ENCODE measurements at places on chromosomes 7 and 10.

GRCh38 chr10:126247446-126247975 lies 140.8 kb downstream of the ADAM12 start:
- DNase-seq, result no peak

GRCh38 chr7:44311561-44312495 lies 13.6 kb downstream of the CAMK2B start:
- DNase-seq, result no peak

DNA sequence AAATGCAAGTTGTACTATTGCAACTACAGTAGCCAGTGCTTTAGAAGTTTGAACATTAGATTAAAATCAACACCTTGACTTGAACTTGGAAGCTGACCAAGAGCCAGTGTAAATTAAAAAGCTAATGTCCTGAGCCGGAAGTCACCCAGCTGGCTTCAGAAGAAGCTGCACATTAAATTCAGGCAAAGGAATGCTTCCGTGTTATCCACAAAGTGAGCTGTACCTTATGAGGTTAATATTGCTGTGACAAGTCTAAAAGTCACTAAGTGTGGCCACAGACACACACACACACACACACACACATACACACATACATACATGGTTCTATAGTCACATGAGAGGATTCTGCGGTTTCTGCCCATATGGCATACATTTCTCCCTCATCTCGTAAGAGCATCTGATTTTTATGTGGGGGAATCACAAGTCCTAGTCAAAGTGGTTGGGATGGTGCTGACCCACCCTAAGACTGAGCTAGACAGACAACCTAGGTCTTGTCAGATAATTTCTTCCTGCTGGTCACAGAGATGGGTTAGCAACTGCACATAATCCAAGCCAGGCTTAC lies 612.9 kb downstream of the SORCS1 start:
- DNase-seq, result no peak

- DNase-seq, result no peak
Measured at GRCh38 chr10:52313933-52314821, at the start of gene DKK1. TSS of gene DKK1 (plus strand) at chr10:52314281. CDS start at chr10:52314435, 154 bp downstream.

GRCh38 chr7:7002418-7003062 lies 176.5 kb upstream of the CCZ1B start:
- no peak for DNase-seq

- DNase-seq, result no peak
Measured at GRCh38 chr7:149819141-149819960, 18.8 kb upstream of the ZNF862 start.

- DNase-seq, result no peak
Measured at GRCh38 chr7:130274296-130274695, 7.6 kb downstream of the CPA2 start.

GRCh38 chr10:122243550-122243949 lies 27.5 kb upstream of the BTBD16 start:
- DNase-seq, result no peak

DNA sequence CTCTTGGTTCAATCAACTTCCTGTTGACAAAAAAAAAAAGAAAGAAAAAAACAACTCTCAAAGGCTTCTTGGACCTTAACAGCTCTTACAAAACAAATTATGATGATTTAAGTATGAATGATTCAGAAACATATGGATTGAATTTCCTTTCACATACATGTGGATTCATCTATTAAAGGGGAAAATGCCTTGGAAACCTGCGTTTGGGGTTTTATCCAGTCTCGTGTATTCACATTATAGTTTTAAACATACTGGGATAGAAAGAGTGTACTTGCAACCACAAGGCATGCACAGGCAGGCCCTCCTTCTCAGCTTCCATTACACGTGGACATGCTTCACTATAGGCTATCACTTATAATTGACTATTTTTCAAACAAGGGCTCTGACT lies 286.7 kb downstream of the INHBA start:
- DNase-seq, result no peak

DNA sequence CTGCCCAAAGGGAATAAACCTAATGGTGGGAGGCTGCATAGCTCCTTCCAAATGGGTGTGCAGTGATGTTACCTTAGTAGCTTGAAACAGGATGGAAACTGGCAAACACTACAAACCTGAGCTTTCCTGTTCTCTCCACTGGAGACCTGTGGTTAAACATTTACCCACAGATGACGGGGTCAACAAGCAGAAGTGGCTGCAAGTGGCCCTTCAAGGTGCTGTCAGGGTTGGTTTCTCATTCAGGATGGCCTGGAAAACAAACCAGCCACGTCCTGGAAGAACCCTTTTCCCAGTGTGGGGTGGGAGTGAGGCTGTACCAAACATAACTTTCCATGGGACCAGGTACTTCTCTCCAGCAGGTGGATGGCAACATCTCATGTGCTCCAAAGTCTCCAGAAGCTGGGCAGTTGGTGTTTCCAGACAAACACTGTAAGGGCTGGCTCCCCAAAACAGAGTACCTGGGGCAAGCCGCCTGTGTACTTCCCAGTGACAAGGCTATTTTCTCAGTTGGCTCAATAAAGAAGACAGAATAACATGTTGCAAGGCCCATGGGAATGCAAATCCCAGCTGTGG lies 67.5 kb downstream of the DNAJB9 start:
- DNase-seq, result no peak

DNA sequence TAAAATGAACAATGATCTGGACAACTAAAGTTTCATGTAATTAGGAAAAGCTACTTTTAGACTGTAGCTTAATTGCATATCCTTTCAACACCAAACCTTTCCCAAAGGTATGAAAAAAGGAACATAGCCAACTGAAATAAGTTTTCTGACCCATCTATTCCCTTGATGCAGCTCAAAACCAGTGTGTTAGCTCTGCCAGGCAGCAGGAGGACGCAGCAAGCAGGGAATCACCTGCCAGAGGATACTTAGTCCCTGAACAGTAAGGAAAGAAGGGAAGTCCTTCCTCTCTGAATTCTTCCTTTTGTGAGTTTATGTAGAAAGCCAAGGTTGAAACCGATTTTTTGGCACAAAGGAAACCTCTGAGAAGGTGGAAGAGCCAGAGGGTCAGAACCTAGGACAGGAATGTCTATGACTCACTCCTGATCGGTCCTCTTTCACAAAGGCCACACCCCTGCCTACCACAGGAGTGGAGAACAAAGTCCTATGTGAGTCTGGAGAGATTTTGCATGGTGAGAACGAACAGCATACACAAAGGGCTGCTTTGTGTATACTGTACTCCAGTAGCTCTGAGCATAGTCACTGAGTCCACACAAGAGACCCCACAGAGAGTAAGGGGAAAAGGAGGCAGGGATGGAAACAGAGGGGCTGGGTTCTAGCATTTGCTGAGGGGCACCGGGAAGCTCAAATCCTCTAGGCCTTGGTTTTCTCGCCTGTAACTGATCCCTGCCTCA lies 68.8 kb upstream of the GSDME start:
- DNase-seq, result no peak

DNA sequence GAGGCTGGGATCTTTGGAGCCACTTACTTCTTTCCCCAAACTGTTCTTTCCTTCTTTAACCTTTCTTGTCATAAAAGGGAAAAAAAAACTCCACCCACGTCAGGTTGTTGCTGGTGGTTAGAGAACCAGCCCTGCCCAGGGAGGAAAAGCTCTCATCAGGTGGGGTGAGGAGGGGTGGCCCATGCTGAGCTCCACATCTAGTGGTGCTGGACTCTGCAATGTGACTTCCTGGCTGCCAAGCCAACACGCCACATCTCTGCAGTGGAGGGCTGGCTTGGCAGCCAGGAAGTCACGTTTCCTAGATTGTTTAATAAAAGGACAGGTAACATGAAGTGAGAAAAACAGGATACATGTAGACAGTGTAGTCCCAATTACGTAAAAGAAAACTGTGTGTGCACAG lies 37.4 kb downstream of the WIPF3 start:
- DNase-seq, result no peak

DNA sequence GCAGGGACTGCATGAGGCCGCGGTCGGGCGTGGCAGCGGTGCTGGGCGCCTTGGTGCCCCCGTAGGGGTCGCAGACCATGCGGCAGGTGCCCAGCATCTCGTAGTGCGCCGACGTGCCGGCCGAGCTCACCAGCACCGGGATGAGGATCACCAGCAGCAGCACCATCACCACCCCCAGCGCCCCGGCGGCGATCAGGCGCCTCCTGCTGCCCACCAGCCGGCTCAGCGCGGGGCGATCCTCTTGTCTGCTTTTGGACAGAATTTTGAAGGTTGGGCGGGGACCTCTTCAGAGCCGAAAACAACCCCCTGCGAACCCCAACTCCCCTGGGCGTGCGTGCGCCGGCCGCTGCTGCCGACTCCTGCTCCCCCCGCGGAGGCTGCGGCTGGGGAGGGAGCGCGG lies 779 bp downstream of the C1QL3 start:
- DNase-seq, result no peak

GRCh38 chr10:62554632-62555199 lies 180.5 kb downstream of the ZNF365 start:
- no peak for DNase-seq

DNA sequence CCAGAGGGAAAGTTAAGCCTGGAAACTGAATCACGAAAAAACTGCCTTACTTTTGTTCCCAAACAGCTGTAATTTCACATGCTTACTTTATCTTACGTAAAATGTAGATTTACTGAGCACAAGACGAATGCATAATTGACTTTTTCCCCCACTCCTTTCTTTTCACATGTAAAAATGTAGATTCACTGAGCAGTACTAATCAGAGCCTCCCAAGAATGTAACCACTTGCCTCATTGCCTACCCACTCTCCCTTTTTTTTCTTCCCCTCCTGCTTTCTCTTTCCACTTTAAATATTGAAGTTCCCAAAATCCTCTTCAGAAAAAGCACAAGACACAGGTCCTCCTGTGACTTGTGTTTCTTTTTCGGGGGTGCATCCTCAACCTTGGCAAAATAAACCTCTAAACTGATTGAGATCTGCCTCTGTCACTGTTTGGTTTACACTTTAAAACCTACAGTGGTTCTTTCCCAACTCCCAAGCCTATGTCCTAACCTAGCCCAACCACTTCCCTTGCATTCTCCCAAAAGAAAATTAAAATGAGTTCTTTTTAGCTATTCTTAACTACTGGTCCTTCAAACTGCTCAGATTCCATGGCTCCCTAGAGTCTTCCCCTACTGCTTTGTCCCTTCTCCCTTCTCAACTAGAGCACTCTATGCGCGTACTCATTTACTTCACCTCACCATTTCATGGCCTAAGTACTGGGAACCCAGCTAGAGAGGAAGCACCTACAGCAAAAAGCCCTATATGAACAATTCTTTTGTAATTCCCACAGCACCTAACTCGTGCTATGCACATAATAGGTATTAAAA lies 236.6 kb upstream of the MKLN1 start:
- DNase-seq, result no peak

GRCh38 chr10:126639084-126639483 lies 31.4 kb downstream of the C10orf90 start:
- no peak for DNase-seq

- DNase-seq, result no peak
Measured at GRCh38 chr7:51785171-51785570, 468.6 kb upstream of the COBL start.

- DNase-seq, result no peak
Measured at GRCh38 chr7:95101422-95101821, 194.0 kb downstream of the PPP1R9A start.

DNA sequence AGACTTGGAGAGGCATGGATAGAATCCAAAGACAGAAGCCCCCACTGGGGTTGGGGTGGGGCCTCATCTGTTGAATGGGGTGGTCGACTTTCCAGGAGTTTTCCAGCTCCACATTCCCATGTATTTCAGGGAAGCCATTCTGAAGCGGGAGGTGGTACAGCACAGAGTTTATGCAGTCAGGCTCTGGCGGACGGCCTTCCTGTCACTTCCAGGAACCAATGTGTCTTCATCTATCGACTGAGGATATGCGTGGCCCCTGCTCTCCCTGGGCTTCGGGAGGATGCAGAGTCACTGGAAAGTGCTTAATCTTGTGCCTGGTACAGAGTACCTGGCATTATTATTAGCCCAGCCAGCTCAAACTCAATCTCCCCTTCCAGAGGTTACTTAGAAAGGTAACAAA lies 26.3 kb downstream of the DOCK1 start:
- DNase-seq, result no peak
